WTC11 (cell line): ENCODE measurements at places on chromosomes 7 and 10.

DNA sequence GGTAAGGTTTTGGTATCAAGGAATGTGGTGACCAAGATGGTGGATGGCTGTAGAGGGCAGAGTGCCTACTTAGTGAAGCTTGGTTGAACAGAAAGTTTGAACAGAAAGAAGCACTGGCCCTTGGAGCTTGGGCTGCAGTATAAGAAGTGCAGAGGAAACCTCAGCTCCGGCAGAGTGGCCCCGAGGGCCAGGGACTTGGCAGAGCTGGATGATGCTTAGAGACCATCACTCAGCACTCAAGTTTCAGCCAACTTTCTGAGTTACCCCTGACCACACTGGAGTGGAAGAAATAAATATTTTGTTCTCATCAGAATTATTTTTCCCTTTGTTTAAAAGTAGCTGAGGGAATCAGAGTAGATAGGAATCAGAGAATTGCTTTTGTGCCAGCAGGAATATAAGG, 336.7 kb downstream of the C7orf25 start:
- no peak for DNase-seq

- DNase-seq, result no peak
These were observed 166.8 kb downstream of the USP6NL start for GRCh38 chr10:11444531-11445228.

- no peak for DNase-seq
These were observed 121.9 kb downstream of the USP6NL start for GRCh38 chr10:11489591-11489990.

- DNase-seq, result no peak
These were observed 1106.8 kb upstream of the C7orf33 start for GRCh38 chr7:147483634-147484292.

DNA sequence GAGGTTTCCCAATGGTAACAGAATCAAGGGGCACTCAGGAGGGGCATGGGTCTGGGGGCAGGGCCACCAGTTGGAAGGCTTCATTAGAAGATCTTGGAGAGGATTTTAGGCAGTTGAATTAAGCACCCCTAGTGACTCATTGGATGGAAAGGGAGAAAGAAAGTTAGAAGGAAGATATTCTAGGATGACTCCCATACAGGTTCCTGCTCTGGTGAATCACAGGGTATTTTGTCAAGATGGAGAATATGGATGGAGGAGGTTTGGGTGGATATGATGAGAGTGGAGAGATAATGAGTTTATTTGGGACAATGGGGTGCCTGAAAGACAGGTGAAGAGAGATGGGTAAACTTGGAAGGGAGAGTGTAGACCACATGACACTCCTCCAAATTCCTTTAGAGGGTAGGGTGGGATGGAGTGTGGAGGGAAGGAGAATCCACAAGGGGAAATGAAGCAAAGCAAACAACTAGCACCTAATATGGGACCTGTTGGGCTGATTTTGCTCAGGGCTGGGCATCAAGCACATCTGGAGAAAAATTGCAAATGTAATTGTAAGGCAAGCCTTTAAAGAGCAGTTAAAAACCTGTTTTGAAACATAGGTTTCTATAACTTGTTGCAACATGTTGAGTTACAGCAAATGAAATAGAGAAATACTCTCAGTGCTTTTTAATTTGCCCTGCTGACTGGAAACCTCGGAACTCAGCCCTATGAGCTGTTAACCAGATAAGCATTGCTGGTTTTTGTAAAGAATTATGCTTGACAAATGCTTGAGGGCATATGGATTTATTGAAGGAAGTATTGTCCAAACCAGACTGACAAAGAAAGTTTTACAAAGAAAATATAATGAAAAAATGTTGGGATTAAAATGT, 2.9 kb upstream of the ENTPD7 start:
- no peak for DNase-seq

GRCh38 chr7:138014686-138015085, 12.8 kb upstream of the CREB3L2 start:
- no peak for DNase-seq

DNA sequence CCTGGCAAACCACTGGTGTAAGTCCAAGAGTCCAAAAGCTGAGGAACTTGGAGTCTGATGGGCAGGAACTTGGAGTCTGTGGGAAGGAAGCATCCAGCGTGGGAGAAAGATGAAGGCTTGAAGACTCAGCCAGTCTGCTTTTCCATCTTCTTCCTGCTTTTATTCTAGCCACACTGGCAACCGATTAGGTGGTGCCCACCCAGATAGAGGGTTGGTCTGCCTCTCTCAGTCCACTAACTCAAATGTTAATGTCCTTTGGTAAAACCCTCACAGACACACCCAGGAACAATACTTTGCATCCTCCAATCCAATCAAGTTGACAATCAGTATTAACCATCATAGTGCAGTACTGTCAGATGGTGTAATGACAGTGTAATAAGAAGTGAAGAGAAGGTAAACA, 119.2 kb downstream of the EPC1 start:
- DNase-seq, result no peak
